ENCODE measurements at places on chromosomes 7 and 10.

DNA sequence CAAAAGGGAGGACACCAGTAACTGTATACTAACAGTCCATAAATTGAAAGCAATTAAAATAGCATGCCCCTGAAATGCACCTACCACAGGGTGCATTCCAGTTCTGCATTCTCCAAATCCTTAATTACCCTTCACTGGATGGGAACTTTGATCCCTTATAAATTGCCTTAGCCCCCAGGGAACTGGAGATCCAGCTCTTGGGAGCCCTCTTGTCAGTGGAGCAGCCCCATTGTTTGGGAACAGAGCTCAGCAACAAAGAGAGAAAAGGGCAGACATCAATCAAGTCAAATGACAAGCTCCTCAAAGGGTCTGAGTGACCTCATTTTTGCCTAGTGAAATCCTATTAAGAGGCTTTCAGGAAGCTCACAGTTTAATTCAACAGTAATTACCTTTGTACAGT is 472.6 kb downstream of the XPNPEP1 start:
- no peak for DNase-seq

DNA sequence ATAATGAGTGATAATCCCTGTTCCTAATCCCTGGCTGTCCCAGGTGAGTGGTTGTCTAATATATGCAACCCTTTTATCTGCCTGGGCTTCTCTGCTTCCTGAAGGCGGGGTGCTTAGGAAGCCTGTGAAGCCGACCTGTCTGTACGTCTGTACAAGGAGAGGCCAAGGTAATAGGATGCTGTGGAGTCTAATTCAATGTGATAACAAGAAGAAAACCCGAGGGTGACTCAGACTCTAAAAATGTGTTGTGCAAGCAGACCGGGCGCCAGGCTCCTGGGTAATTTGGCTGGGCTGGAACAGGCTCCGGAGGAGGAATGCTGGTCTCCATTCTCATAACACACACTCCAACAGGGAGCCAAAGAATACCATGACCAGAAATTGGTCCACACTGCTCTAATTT is 43.6 kb downstream of the THNSL1 start:
- no peak for DNase-seq

GRCh38 chr7:87648316-87648715 is 20.1 kb downstream of the RUNDC3B start:
- DNase-seq = no peak

GRCh38 chr10:131853610-131853964 is 47.2 kb upstream of the PPP2R2D start:
- no peak for DNase-seq

GRCh38 chr7:41399171-41399570 is 303.7 kb downstream of the INHBA start:
- no peak for DNase-seq

GRCh38 chr7:45579391-45579801 is 5.2 kb downstream of the ADCY1 start:
- DNase-seq = no peak

GRCh38 chr10:7596356-7596755 is 70.4 kb downstream of the ITIH5 start:
- no peak for DNase-seq

DNA sequence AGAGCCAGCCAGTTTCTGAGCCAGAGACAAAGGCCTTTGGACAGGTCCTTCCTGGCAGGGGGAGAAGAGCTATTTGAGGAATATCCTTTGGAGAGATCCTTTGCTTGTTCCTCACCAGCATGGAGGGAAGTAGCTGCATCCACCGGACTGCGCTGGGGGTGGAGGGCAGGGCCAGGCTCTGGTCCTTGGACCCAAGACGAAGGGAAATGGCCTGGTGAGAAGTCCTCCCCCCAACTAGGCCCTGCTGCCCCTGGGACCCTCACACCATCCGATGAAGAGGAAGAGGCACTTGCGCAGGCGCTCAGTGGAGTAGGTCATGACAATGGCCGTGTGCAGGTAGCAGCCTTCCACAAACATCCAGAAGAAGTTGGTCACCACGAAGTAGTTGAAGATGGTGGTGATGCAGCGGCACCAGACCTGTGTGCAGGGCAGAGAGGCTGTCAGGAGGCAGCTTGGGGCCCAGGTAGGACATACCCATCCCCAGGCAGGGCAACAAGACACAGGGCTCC is 19.8 kb downstream of the CRHR2 start:
- no peak for DNase-seq

DNA sequence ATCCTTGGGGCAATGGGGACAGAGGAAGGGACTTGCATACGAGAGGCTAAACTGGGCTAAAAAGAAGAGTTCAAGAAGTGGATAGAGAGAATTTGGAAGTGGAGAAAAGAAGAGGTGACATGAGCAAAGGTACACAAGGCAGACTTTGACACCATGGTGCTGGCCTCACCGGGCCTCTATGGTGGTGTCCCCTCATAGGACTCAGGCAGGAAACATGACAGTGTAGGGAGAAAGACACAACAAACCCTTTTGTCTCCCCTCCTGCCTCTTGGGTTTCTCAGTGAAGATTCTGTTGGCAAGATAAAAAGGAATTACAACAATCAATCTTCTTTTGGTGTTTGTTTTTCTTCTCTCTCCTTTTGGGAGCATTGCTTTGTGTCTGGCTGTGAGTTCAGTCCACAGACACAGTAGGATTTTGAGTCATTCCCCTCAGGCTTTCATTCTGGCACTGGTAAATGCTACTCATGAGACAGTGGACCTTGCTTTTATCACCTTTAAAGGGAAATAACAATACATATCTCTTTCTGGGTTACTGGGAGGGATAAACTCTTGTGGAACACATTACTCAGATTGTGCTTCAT is 827.7 kb downstream of the TNS3 start:
- DNase-seq = no peak

- DNase-seq = no peak
These were observed 99.0 kb upstream of the FZD1 start for GRCh38 chr7:91165006-91165845.

- no peak for DNase-seq
These were observed 19.1 kb downstream of the CNOT4 start for GRCh38 chr7:135490783-135491182.

GRCh38 chr10:79052291-79053080 is 16.3 kb upstream of the ZMIZ1 start:
- no peak for DNase-seq

DNA sequence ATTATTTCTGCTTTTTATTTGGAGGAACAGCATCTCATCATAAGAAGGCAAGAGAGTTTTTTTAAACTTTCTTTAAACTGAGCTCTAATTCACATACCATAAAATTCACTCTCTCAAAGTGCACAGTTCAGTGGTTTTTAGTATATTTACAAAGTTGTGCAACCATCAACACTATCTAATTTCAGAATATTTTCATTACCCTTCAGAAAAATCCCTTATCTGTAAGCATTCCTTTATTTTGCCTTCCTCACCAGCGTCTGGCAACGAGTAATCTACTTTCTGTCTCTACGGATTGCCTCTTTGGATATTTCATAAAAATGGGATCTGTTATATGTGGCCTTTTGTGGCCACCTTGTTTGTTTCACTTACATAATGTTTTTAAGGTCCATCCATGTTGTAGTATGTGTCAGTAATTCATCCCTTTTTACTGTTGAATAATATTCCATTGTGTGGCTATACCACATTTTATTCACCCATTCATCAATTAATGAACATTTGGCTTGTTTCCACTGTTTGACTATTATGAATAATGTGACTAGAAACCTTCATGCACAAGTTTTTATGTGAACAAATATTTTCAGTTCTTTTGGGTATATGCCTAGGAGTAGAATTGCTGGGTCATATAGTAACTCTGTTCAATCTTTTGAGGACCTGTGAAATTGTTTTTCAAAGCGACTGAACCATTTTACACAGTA is 181.5 kb downstream of the TRIL start:
- no peak for DNase-seq

GRCh38 chr10:67119651-67120050 is 193.8 kb downstream of the LRRTM3 start:
- DNase-seq = no peak

GRCh38 chr10:121753726-121754476 is 155.7 kb upstream of the FGFR2 start:
- DNase-seq = no peak

DNA sequence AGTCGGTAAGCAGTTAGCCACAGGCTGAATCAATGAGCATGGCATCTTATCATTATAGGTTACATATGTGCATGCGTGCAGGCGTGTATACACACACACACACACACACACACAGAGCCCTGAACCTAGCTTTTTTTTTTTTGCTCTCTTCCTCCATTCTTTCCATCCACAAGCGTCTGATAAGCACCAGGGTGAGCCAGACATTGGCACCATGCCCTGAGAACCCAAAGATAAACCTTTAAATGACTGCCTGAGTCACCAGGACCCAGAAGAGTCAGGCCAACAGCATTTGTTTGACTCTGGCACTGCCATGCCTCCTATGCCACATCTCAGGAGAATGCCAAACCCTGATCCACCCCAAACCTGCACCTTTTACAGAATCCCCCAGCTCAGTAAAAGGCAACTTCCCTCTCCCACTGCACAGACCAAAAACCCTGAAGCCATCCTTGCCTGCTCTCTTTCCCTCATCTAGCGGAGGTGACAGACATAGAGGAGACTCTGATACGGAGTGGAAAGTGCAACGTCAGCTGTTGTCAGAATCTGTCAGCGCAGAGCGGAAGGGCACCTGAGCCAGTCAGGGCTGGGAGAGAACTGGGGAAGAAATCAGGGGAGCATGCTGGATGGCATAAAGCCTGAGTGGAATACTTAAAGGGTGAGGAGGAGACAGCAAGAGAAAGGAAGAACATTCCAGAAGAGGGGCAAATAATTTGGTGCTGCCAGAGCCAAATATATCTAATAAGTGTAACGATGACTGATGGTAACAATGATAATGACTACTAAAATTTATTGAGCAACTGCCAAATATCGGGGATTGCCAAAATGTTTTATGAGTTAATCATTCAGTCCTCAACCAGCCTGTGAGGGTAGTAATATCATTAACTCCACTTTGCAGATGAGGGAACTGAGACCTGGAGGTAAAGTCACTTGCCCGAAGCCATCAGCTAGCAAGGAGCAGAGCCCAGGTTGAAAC is 3.2 kb downstream of the PARP12 start:
- no peak for DNase-seq

- DNase-seq = no peak
These were observed 1029.5 kb upstream of the LRRN3 start for GRCh38 chr7:110061387-110061786.

DNA sequence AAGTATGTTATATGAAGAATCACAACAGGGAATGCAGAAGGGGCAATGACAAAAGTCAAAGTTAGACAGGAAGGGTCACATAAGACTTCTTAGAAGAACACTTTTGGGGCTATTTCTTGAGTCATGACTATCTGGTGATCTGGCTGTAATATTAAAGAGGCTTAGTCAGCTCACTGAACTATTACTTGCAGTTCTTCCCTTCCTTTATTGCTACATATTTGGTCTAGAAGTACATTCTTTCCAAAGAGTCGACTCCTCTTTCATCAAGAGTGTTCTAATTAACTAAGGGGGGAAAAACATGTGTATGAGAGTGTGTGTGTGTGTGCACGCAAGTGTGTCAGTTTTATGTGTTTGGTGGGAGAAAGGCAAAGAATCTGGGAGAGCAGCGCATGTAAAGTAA is 247.3 kb upstream of the LRRTM3 start:
- DNase-seq = no peak

DNA sequence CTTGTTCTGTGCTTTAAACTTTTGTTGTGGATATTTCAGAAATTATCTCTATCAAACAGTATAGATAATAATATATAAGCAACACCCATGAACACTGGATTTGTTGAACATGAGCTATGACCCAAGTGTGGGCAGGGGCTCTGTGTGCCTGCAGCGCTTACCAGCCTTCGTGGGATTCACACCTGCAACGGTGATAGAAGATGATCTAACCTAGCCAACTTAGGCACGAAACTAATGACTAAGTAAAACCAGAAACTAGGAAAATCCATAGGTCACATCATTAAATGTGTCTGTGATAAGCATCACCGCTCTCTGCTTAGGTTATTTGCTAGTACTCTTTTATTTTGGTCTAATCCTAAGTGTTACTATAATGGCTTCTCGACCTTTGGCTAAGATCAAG is 18.0 kb downstream of the SPAG6 start:
- no peak for DNase-seq

- no peak for DNase-seq
These were observed 27.5 kb downstream of the PVRIG start for GRCh38 chr7:100247152-100247757.

GRCh38 chr7:121302214-121302745 is 26.5 kb upstream of the WNT16 start:
- no peak for DNase-seq

GRCh38 chr7:143375298-143376034 is 5.7 kb upstream of the ZYX start:
- no peak for DNase-seq

GRCh38 chr7:109256762-109257560 is 687.3 kb downstream of the DNAJB9 start:
- no peak for DNase-seq

DNA sequence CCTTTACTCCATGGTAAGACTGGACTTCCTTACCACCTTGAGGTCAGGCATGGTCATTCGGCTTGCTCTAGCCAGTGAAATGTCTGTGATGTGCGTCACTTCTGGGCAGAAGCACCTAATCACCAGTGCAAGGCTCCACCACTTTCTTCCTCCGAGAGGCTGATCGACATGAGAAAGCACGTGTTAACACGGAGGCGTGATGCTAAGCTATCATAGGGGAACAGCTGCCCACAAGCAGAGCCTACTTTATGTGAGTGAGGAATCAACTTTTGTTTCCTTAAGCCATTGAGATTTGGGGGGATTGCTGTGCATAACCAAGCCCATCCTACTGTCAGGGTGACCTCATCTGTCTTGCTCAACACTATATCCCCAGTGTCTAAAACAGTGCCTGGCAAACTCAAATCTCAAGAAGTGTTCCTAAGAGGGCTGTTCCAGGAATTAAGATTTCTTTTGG is 23.1 kb upstream of the SAR1A start:
- DNase-seq = no peak

DNA sequence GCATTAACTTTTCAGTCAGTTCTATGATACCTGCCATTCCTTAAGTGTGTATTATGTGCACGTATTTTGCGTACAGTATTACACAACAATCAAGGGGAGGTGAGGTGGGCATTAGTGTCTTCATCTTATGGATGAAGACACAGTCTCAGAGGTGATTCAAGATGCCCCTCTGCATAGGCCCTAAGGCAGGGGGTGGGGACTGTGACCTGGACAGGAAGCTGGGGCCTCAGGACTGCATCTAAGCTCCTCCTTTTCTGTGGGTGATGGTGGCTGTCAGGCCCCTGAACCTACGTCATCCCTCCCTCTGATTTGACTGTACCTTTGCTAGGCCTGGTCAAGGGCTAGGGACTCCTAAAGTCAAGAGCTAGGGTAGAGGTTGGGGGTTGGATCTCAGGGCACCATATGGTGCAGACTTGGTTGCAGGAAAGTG is 38.9 kb downstream of the HK1 start:
- no peak for DNase-seq

GRCh38 chr10:69728335-69728870 is 73.3 kb upstream of the COL13A1 start:
- no peak for DNase-seq

GRCh38 chr7:133501771-133502170 is 248.9 kb downstream of the EXOC4 start:
- no peak for DNase-seq

DNA sequence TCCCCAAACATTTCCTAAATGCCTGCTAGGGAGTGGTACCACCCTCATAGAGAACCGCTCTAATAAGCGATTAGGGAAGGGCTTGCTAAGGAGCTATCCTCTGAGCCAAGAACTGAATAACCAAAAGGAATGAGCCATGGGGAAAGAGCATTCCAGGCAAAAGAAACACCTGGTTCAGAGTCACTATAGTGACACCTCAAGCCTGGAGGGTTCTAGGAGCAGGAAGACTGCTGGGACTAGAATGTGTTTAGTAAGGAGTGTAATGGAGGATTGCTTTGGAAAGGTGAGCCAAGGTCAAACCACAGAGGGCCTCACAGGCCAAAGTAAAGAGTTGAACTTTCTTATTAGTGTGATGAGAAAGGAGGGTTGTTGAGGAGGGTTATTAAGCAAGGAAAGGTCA is 38.7 kb upstream of the NRBF2 start:
- no peak for DNase-seq

Measured in C1 segment of cervical spinal cord (tissue), 14 donors.